ENCODE measurements at places on chromosomes 6 and 20.
A peak's percentile ranks its signal among the peaks of the same experiment; 100 is the strongest.

- DNase-seq = no peak
These were observed 98.4 kb downstream of the PSMB1 start for GRCh38 chr6:170454512-170455285.

DNA sequence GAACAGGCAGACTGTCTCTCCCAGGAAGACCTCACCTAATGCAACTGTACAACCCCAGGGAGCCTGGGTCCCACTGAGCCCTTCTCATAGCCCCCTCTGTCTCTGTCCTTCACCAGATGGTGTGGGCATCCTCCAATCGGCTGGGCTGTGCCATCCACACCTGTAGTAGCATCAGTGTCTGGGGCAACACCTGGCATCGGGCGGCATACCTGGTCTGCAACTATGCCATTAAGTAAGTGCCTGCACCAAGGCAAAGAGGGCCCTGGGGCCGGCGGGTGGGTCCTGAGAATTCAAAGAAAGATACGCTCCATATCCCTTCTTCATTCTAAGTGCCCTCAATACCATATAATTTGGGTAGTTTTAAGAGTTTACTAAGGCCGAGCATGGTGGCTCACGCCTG is 8.3 kb downstream of the R3HDML start:
- no peak for DNase-seq

- DNase-seq = peak; percentile 33
These were observed 22.1 kb upstream of the ARHGAP18 start for GRCh38 chr6:129732034-129732433.

DNA sequence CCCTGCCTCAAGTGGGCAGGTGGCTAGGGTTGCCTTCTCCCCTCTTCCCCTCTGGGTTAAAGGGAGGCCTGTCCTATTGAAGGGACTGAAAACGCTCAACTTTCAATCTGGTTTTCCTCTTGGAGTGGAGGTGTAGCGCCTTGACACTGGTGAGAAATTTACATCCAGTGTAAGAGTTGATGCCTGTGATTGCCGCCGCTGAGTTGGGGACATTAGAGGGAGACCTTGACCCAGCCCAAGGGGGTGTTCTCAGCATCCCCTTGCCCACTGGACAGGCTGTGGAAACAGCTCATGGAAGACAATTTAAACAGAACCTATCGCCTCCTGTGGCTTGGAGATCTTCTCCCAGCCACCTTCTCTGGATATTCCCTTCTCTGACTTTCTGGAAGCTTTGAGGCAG is 61.6 kb downstream of the SLC24A3 start:
- DNase-seq = no peak

- no peak for DNase-seq
These were observed at the start of gene SPINT3 for GRCh38 chr20:45515147-45515913. Gene SPINT3 (minus strand): TSS chr20:45515622. CDS start chr20:45515608, 14 bp downstream.

DNA sequence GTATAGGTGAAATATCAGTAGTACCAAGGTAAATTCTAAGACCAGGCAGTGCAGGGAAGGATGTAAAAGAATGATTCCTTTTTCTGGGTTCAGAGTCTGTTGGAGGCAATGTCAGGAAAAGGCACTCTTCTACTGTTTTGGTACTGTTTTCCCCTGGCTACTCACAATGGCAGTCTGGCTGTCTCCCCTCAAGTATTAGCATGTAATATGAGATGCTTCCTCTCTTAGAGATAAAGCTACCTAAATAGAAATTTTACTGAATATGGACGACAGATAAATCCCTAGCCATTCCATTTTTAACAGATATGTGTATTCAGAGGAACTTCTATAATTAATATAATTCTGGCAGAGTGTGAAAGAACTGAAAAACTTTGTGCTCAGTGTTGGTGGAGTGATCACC is 3.5 kb downstream of the RNF8 start:
- DNase-seq = no peak

DNA sequence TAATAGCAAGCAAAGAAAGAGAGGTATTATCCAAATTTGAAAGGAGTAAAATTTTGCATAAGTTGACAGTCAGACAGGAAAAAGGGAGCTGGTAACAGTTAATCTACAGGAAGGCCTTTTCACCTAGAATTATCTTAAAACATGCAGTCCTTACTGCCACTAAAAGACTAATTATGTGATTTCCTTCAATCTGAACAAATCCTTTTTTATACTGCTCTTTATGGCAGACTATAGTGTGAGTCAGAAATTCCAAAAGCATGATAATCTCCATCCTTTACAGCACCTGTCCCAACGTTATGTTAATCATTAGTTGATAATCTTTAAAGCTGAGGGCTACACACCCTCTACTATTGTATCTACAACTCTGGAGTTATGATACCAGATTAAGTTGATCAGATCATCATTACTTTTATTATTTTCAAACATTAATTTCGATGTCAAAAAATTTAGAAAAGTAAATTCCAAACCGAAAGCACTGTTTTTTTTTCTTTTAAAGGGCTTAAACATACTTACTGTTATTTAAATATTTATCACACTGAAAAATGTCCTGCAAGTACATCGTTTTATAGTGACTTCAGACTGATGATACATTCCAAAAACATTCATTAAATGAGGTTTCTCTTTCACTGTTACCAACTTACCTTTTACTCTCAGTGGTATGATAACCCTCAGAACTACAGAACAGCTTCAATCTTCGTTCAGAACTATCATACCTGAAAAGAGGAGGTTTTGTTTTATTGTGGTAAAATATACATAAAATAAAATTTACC is 33.2 kb upstream of the AKAP7 start:
- DNase-seq = peak; percentile 66

DNA sequence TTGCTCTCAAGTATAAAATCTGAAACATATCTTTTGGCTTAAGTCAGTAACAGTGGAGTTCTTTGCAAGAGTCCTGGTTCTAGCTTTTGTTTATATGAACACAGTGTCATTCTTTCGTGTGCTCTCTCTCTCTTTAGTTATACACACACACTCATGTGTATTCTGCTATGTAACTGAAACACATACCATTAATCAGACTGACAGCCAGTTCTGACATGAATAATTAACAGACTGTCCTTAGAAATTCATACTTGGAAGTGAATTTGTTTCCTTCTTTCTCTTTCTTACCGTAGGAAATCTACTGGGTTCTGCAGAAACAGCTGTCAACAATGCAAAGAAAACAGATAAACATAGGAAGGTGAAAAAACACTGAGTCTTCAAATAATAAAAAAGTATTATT is 2.5 kb downstream of the MCM9 start:
- peak; percentile 8 for DNase-seq

DNA sequence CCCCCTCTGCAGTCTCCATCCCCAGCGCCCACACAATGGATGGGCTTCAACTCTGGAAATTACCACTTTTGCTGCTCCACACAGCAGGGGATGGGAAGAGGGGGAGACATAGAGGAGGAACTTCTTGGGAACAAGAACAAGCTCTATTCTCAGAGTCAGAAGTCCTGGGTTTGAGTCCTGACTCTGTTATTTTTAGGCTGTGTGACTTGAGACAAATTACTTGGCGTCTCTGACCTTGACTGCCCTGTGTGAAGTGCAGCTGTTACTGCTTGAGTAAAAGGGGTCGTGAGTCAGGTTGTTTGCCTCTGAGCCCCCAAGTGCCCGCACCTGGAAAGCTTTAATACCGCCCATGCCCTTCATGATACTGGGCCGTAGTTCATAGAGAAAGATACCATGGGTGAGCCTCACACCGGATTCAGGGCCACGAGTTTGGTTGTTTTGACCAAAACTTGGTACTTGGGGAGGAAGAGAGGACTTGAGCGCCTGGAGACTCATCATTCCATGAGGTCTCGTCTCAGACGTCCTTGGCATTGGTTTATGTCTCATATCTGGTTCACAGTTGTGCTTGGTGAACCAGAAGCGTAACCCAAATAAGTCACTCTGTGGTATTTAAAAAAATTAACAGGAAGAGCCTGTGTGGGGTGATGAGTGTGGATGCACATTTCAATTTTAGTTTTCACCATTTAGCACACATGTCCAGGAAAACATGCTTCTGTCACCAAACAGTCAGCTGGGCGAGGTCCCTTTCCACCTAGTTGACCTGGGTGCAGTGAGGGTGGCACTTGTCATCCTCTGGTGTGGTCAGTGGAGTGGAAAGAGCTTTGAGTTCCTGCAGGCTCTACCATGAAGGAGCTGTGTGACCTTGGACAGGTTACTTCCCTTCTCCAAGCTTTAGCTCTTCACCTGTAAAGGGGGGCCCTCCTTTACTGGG is 75.6 kb downstream of the CDC5L start:
- DNase-seq = no peak

DNA sequence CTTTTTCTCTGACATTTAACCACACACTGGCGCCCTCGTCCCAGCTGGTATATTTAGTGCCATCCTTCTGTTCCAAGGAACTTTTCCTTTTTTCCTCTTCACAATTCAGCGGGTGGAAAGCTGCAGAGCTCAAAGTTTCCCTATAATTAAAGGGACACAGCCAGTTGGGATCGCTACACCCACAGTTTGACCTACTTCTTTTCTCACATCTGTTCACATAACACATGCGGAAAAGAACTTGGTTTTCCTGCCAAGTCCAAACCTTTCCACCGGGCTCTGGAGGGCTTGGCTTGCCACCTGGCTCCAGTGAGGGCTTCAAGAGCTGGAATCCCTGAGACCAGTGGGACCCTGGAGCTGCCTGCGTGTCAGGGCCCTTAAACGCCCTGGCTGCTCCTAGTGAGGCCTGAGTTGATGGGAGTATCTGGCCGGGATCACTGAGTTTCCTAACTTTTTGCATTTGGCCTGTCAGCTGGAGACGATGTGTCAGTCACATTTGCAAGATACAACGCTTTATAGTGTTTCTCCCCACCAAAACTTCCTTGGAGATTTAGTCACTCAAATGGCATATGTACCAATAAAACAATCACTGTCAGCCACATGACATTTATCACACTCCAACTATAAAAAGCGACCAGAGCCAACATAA is 176.0 kb downstream of the SASH1 start:
- no peak for DNase-seq

GRCh38 chr6:17083397-17083796 is 18.5 kb upstream of the STMND1 start:
- DNase-seq = no peak

DNA sequence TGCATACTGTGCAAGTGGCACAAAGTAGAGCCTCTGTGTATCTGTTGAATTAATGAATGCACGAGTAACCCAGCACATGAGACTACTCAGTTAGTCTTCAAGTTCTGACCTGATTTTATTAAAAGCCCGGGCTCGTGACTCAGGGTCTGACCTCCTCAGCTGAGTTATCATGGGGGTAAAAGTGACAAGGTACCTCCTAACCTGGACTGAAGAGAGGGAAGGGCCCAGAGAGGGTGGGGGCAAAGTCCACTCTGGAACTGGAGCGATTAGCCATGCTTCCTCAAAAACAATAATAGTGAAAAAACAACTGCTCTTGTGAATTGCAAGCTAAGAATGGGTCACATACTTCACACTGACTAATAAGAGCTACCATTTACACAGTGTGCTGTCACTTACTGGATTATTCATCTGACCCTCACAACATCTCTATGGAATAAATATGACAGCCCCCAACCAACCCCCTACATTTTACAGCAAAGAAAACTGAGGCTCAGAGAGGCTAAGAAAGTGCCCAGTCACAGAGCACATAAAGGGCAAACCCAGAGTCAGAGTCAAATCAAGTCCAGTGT is 26.7 kb downstream of the TRERF1 start:
- no peak for DNase-seq

DNA sequence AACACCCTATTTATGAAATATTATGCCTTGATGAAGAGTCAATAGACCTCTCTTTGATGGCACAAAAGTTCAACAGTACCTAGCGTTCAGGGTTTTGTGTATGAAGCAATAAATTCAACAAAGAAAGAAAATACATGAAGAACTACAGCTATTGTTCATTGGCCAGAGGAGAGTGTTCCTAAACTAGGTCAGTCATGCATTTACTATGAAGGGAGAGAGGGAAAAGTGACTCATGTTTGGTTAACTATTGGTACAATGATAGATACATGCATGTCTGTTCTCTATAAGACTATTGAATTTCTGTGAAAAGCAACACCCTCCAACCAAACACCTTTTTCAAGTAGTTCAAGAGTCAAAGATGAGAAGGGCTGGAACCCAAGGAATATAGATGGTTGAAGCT is 50.7 kb downstream of the CLIC5 start:
- peak; percentile 19 for DNase-seq

- DNase-seq = no peak
These were observed 180.8 kb downstream of the UST start for GRCh38 chr6:148927586-148927985.

- no peak for DNase-seq
These were observed 71.4 kb upstream of the BACH2 start for GRCh38 chr6:90368001-90368400.

GRCh38 chr6:63527658-63528514 is 44.4 kb upstream of the LOC128125822 start:
- DNase-seq = peak; percentile 90

- DNase-seq = peak; percentile 13
These were observed 541.3 kb upstream of the BTBD3 start for GRCh38 chr20:11376420-11376819.

DNA sequence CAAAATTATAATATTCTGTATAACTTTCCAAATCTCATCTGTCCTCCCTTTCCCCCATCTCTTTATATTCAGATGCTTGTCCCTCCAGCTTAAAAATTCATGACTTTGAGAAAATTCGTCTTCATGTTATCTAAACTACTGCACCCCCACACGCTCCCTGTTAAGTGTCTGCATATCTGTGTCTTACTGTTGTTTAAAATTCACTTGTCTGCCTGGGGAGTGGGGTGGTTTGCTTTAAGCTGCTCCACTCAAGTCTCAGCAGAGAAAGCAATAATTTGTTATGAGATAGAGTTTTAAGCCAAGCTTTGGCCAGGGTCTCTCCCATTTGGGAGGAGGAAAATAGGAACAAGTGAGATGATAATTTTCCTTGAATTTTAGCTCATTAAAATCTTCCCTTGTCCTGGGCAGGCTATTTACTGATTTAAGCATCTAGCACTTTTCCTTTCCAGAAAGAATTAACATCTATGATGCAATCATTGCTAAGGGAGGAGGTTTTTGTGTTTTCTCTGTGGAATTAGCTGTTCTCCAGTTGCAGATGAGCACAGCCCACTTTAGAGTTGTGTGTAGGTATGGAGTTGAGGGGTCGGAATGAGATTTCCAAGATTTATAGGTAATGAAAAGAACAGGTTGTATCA is 36.8 kb downstream of the MTHFD1L start:
- DNase-seq = no peak

GRCh38 chr6:36837686-36838085 is 1.6 kb downstream of the CPNE5 start:
- no peak for DNase-seq

DNA sequence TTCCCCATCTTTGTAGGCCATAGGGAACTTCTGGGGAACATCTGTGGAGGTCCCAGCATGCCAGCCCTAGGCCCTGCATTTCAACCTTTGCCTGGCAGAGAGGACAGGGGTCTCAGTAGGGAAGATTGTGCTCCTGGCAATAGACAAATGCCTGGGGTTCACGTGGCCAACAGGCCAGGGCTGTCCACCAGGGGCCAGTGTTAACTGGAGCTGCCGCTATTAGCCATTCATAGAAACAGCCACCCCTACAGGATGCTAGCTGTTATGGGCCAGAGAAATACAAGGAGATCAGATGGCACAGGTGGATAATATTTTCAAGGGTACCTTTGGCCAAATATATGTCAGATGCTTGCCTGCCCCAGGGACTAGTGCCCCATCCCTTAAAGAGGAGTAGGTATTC is 932.9 kb downstream of the QKI start:
- no peak for DNase-seq

GRCh38 chr6:2931970-2932748 is 29.1 kb upstream of the SERPINB9 start:
- DNase-seq = peak; percentile 79

Measured in ELR (cell line).